ENCODE measurements at places on chromosomes 7 and 10.

- DNase-seq = no peak
Observed at GRCh38 chr10:34760606-34761005, 54.5 kb downstream of the PARD3 start.

GRCh38 chr7:130960208-130960988 lies 226.4 kb upstream of the KLF14 start:
- DNase-seq = peak; percentile 63

DNA sequence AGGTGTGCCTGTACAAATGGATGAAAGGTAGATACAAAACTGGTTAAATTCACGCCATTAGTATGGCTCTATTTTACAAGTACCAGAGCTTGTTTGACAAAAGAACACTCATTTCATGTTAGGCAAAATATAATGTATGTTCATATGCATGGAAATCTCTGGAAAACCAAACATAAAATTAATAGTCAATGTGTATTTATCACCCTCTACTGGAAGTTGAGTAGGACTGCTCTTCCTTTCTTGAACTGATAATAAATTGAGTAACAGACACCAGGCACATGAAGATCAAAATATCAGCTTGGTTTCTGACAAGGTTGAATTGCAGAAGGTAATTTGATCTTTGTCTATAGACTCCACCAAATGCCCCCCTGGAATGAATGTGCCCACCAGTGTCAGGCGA lies 19.8 kb upstream of the AKR1B1 start:
- no peak for DNase-seq

DNA sequence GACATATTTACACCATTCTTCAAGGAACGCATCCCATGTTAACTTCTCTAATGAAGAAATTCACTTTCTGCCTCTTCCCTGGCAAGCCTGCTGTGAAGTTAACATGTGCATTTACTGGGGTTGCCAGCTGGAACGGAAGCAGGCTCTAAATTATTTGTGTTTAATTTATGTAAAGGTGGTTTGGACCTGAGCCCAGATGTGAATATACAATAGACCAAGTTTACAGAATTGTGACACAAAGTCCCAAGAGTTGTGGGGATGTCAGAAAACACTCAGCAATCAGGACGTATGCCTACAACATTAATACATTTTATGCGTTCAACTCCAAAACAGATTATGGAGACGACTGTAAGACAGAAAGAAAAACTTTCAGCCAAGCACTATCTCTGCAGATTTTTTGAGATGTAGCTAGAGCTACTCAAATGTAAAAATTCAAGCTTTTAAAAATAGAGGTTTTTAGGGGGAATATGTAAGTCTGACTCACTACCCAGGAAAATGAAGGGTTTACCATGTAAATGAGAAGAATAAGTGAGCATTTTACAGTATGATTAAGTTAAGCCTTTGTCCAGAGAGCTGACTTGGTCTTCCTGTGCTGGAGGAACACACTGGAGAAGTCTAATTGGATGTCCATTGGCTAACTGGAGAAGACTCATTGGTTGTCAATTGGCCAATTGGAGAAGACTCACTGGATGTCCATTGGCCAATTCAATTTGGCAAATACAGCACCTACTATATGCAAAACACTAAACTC lies 19.5 kb downstream of the NRP1 start:
- no peak for DNase-seq

GRCh38 chr7:123673752-123674398 lies 18.2 kb downstream of the LMOD2 start:
- no peak for DNase-seq

DNA sequence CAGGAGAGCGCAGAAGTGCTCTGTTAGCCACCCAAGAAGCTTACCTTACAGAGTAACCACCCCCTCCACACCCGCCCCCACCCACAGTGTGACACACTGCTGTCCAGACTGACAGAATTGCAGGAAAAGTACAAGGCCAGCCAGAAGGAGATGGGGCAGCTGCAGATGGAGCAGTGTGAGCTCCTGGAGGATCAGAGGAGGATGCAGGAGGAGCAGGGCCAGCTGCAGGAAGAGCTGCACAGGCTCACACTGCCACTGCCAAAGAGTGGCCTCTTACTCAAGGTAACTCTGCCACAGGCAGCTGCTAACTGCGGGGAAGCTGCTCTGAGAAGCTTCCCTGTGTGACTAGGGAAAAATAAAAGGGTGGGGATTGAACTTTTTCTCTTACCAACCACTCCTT lies 17.6 kb downstream of the CCDC136 start:
- no peak for DNase-seq

- no peak for DNase-seq
Observed at GRCh38 chr7:17120756-17121155, 177.7 kb upstream of the AHR start.

DNA sequence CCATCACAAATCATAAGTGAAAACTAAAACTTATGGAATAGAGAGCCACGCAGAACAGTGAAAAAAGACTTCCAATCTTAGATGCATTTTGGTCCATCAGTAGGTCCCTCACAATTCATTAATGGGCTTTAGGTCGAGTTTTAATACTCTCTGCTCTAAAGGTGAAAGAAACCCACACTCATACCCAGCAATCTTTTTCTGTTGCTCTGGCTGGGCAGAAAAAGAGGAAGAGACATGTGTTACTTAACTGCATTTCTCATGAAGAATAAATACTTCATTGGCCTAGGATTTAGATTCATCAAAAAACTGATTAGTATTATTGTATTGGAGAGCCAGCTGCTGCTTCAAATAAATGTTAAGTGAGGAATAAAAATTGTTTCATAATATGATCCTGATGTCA lies 645.7 kb downstream of the PHTF2 start:
- no peak for DNase-seq

GRCh38 chr7:132402751-132403245 lies 173.5 kb downstream of the PLXNA4 start:
- DNase-seq = no peak

- no peak for DNase-seq
Observed at GRCh38 chr7:40546616-40547501, 412.1 kb downstream of the SUGCT start.

DNA sequence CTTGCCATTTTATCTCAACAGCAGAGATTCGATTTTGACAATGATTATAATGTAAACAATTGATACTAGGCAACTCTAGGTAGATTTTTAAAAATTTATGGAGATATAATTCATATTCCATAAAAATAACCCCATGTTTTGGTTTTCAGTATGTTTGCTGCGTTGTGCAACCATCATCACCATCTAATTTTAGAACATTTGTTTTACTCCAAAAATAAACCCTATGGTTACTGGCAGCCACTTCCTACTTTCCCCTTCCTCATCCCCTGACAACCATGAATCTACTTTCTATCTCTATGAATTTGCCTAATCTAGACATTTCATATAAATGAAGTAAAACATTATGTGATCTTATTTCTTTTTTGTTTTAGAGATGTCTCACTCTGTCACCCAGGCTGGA lies 401.9 kb downstream of the THSD7A start:
- DNase-seq = no peak

- no peak for DNase-seq
Observed at GRCh38 chr10:97664282-97664850, 22.7 kb downstream of the AVPI1 start.
